ENCODE measurements at places on chromosomes 6 and 20.

GRCh38 chr20:54062812-54063280 lies 7.5 kb downstream of the BCAS1 start:
- no peak for DNase-seq

DNA sequence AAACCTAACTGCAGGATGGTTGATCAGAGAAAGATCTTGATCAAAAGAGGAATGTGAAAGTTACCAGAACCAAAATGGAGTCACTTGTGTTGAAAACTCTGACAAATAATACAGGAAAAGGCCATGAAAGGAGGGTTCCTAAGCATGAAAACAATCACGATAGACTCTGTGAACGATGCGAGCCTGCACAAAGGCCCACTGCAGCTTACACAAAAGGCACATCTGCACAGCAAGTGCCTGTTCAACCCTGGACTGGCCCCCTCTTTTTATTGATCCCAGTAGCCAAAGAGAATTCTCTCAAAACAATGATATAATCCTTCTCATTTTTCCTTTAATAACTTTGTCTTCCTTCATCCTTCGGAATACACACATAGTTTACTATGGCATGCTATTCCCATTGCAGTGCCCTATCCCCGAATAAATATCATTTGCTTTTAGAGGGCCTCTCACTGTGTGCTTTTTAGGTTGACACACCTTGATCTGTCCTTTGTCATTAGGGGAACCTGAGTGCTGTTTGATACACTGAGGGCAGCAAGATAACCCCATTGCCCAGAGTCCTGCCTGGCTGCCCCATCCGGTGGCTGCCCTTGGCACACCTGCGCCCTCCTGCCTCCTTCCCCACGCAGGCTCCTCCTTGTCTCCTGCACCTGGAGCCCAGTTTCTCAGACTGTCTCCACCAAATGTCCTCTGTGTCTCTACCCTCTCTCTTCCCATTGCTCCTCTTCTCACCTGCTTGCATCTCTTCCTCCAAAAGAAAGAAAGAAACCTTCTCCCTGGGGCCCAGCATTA lies 98.3 kb upstream of the FRMD1 start:
- DNase-seq: no peak

- no peak for DNase-seq
Observed at GRCh38 chr6:27237089-27237803, 10.3 kb upstream of the PRSS16 start.

GRCh38 chr20:771741-772464 lies 3.6 kb upstream of the SLC52A3 start:
- no peak for DNase-seq

DNA sequence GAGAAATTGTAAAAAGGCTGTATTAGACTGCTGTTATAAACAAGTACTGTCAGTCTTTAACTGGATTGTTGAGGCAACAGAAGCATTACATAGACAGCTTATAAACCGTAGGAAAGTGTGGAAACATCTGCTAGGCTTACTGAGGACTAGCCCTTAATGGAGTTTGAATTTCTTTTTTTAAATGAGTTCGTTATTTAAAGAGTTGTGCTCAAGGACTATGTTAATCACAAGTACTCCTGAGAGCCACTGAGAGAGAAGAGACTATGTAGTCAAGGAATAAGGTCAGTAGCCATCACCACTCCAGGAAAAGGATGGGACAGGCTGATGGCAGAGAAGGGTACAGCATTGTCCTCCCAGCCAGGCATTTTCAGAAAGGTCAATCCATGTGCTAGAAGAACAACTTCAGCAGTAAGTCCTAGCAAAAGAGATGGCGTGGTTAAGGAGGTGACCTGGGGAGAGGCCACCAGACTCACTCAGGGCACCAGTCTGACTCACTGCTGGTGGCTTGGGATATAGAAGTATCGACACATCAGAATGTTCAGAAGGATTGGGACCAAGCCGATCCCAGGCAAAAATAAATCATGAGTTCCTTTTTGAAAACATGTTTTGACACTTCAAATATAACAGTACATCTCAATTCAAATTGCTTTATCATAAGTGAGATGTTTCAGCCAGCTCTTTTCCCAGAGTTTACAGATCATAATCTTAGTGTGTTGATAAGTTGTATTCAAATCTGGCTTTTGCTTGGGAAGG lies 6.4 kb downstream of the RPS12 start:
- no peak for DNase-seq

DNA sequence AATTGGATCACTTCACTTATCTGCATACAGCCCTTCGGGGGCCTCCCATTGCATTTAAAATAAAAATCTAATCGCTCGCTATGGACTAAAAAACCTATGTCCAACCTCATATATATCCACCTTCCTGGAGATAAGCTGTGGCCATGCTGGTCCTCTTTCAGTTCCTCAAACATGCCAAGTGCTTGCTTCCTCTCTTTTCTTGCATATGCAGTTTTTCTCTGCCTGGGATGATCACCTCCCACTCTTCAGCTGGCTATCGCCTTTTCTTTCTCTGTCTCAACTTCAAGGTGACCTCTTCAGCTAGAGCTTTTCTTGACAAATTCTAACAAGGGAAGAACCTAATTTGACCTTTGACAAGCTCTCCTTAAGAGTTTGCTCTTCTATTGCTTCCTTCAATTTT lies 5.6 kb upstream of the TFB1M start:
- DNase-seq: no peak

DNA sequence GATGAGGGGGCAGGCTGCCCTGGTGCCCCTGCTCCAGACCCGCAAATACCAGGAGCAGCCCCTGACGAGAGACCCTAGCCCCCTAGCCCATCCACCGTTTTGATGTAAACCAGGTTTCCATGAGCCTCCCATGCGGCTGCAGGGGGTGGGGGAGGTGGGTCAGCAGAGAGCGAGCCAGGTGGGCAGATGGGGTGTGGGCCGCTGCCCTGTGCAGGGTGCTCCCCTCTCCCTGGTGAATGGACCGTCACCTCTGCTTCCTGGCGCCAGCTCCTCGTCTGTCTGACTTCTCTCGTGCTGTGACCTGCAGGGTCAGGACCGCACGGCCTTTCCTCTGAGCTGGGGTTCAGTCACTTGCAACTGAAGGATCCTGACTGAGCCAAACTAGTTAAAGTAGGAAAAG lies 15.7 kb upstream of the BHLHE23 start:
- no peak for DNase-seq

DNA sequence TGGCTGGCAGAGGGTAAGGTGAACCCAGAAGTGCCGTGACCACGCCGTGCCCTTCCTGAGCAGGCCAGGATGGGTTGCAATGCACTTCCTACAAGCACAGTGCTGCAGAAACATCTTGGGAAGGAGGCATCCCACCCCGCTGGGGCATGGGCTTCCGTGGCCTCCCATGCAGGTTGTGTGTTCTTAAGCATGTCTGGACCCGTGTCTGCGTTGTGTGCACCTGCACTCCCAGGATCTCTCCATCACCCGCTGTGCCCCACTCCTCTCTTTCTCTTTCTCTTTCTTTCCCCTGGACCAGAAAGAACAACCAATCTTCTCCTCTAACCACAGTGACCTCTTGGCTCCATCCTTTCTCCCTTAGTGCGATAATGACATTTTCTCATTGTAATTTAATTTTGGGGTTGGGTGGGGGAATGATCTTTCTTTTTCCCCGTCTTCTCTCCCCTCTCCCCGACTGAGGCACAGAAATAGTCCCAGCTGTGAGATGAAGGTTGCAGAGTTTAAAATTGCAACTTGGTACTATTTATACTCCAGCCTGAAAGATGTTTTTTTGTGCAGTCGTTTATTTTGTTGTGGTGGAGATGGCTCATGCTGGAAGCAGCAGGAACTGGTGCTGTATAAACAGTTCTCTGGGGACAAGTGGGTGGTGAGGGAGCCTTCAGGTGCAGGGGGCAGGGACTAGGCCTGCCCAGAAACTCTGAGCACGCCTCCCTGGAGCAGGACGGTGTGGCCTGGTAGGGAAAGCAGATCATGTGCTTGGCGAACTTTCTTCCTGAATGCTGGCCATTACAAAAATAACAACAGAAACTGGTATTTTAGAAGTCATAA lies 20.5 kb downstream of the BCAS4 start:
- DNase-seq: no peak

Measured in ascending aorta (tissue), 2 donors.